Adrenal gland (tissue), 19 donors: ENCODE measurements at places on chromosomes 12 and 14. TPM values are rescaled to one million over a fixed set of nuclear protein-coding genes. Genes with fewer than 3 reads are reported as not detected.

DNA sequence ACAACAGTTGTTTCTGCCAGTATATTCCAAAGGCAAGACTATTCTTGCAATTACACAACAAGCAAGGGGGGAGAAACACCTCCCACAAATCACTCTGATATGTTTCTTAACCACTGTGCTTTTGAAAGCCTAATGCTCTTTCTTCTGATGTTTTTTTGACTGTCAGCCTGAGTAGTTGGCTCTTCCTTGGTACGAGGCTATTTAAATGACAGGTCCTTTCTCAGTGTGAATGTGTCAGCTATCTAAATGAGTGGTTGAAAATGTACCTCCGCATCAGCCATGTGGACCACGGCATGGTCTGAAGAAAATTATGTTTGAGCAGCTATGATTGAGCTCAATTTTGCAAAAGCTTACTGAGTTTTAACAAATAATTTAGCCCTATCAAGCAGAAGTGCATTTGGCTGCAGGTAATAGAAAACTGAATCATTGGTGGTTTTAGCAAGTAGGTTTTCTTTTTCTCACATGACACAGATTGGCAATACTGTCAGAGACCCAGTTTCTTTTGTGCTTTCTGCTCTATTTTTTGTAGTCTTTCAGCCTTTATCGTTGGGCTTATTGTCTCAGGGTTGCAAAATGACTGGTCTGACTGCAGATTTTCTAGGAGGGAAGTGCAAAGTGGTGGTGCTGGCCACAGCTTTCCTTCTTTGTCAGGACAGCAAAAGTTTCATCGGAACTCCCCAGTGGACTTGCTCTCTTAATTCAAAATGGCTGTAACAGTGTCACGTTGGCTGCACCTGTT is 162.8 kb downstream of the RGS6 start:
- no peak for DNase-seq

- no peak for DNase-seq
Observed at GRCh38 chr14:53683229-53683628, 273.4 kb downstream of the BMP4 start.

DNA sequence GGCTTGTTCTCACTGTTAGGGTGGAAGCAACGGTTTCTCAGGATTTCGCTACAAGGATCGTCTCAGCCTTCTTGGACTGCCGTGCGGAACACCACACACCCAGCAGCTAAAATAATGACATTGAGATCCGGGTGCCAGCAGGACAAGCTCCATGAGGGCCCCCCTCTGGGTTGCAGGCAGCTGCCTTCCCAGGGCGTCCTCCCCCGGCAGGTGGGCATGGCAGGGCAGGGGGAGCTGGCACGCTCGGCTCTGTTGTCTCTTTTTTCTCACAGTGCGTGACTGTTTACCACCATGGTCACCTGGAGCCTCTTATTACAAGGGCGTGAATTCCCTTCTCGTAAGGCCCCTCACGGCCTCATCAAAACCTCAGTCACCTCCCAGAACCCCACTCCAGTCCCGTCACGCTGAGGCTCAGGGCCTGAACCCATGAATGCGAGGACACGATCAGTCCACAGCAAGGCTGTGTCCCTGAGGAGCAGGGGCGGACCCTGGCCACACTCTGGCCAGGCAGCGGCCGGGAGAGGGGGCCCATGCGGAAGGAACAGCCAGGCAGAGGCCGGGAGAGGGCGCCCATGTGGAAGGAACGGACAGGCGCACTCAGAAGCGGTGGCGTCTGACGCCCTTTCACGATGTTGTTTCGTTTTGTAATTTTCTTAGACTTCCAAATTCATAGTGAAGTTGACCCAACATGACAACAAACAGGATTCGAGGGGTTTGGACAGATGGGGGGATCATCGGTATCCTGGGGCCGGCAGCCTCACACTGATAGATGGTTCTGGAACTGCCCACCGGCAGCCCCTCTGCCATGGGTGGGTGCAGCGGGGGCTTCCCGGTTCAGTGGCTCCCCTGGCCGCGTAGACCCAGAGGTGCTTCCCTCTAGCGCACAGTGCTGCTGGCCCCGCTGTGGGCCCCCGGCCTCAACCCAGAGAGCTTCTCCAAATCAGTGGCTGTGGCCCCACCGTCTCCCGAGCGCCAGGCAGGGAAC is 10.0 kb downstream of the LRCOL1 start:
- DNase-seq = peak; percentile 48

Gene TAOK3
- 29.6 TPM for total RNA-seq

GRCh38 chr14:47466916-47467315 is 208.5 kb downstream of the MDGA2 start:
- DNase-seq = no peak

DNA sequence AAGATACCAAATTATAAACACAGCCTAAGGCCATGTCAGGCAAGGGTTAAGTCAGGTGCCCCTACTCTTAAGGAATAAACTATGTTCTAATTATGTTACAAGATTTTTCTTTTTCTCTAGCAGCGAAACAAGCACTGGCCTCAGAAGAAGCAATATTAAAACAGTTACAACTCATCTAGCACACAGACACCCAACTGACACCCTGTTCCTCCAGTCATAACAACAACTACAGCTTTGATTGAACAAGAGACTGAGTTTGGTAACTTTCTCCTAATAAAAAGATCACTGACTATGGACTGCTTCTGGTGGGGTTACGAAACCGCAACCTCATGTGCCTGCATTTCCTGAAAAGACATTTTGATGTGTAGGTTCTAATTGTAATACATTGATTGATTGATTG is 3.3 kb upstream of the DAO start:
- no peak for DNase-seq

- no peak for DNase-seq
Observed at GRCh38 chr12:6334359-6334758, 7.5 kb downstream of the TNFRSF1A start.

Gene LMNTD1
- total RNA-seq = not detected

DNA sequence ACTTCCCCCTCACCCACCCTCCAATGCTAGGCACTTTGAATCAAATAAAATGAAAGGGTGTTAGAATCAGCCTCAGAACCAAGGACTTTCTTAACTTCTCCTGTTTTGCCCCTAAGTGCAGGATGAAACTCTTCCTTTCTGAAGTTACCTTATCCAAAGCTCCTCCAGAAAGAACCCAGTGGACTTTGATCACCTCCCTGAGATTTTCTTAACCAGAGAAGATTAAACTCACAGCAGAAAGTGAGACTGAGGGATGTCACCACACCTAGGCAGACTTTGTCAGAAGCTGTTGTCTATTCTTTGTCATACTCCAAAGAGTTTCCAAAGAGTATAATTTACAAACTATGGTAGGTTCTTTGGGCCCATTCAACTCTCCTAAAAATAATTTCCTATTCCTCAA is 14.2 kb upstream of the RNASE3 start:
- DNase-seq = no peak

GRCh38 chr12:107461222-107461975 is 224.2 kb upstream of the PWP1 start:
- peak; percentile 77 for DNase-seq

GRCh38 chr12:58425481-58426392 is 484.4 kb downstream of the ATP23 start:
- DNase-seq = peak; percentile 34

- DNase-seq = no peak
Observed at GRCh38 chr14:34250959-34251358, 211.1 kb downstream of the SPTSSA start.

- DNase-seq = no peak
Observed at GRCh38 chr12:71299541-71300376, 139.8 kb upstream of the LGR5 start.
